ENCODE measurements at places on chromosomes 7 and 10. TPM values are rescaled to one million over a fixed set of nuclear protein-coding genes. Genes with fewer than 3 reads are reported as not detected.
A peak's percentile ranks its signal among the peaks of the same experiment; 100 is the strongest.

Gene EIF5AL1
- not detected for total RNA-seq

DNA sequence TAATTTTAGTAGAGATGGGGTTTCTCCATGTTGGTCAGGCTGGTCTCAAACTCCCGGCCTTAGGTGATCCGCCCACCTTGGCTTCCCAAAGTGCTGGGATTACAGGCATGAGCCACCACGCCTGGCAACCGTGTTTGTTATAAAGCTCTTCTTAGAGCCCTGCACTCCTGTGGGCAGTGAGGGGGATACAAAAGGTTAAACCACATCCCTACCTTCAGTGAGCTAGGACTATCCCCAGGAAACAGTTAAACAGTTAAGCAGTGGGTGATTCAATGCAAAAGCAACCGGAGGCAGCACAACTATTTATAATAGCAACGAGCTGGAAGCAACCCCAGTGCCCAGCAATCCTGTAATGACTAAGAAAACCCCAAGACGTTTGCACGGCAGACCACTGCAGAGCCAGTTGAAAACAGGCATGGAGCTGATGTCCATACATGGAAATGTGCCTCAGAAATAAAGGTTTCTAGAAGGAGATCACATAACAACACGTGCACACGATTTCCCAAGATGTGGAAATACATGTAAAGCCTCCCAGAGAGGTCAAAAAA lies 107.2 kb upstream of the LYZL2 start:
- DNase-seq = peak; percentile 90
- no peaks in the 10 kb centered on the region for H3K27me3 ChIP-seq
- H3K4me1 ChIP-seq = peaks cover 23% of the 10 kb centered on the region
- peak overlapping the region; percentile 96 for H3K27ac ChIP-seq
- H3K36me3 ChIP-seq = no peaks in the 10 kb centered on the region
- no peak overlapping the region for H3K4me3 ChIP-seq

DNA sequence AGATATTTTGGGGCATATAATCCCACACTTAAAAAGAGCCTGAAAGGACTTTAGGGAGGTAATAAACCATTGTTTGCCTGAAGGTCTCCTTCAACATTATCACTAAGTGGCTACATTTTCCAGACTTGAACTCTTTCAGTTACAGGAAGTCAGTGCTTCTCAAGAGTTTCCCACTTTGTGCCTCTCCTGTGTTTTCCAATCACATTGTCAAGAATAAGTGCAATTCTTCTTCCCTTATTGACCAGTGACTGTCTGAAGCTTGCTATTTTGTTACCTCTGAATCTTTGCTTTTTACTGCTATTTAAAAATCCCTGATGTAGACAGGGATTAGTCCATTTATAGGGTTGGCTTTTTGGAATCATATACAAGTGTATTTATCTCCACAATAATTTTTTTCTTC lies 346.7 kb upstream of the ANKRD30A start:
- H3K4me1 ChIP-seq = peaks cover 2% of the 10 kb centered on the region
- H3K36me3 ChIP-seq = no peaks in the 10 kb centered on the region
- no peak overlapping the region for H3K4me3 ChIP-seq
- H3K27me3 ChIP-seq = peaks cover 19% of the 10 kb centered on the region
- no peak overlapping the region for H3K27ac ChIP-seq

Gene SFTPD
- total RNA-seq = 0.60 TPM

- peaks cover 33% of the 10 kb centered on the region for H3K36me3 ChIP-seq
- H3K4me3 ChIP-seq = no peak overlapping the region
- H3K27me3 ChIP-seq = no peaks in the 10 kb centered on the region
- DNase-seq = no peak
- no peak overlapping the region for H3K27ac ChIP-seq
Measured at GRCh38 chr7:103113164-103113563, 35.7 kb downstream of the NAPEPLD start.

- no peaks in the 10 kb centered on the region for H3K36me3 ChIP-seq
- H3K4me1 ChIP-seq = no peaks in the 10 kb centered on the region
- no peak for DNase-seq
- H3K27ac ChIP-seq = no peak overlapping the region
- H3K4me3 ChIP-seq = no peak overlapping the region
- peaks cover 6% of the 10 kb centered on the region for H3K27me3 ChIP-seq
Measured at GRCh38 chr7:124060528-124060927, 27.7 kb upstream of the TMEM229A start.

DNA sequence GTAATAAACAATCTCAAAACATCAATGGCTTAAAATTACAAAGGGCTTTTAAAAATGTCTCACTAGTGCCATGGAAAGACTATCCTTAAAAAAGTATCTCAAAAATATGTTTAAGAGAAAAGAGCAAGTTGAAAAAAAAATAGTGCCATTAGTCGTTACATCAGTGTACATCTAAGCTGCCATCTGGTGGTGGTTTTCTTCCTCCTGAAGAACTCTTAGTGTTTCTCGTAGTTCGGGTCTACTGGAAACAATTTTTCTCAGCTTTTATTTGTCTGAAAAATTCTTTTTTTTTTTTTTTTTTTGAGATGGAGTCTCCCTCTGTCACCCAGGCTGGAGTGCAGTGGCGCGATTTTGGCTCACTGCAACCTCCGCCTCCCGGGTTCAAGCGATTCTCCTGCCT lies 5.9 kb upstream of the GARIN1A start:
- H3K4me3 ChIP-seq = no peak overlapping the region
- H3K27me3 ChIP-seq = no peaks in the 10 kb centered on the region
- DNase-seq = no peak
- H3K27ac ChIP-seq = no peak overlapping the region

DNA sequence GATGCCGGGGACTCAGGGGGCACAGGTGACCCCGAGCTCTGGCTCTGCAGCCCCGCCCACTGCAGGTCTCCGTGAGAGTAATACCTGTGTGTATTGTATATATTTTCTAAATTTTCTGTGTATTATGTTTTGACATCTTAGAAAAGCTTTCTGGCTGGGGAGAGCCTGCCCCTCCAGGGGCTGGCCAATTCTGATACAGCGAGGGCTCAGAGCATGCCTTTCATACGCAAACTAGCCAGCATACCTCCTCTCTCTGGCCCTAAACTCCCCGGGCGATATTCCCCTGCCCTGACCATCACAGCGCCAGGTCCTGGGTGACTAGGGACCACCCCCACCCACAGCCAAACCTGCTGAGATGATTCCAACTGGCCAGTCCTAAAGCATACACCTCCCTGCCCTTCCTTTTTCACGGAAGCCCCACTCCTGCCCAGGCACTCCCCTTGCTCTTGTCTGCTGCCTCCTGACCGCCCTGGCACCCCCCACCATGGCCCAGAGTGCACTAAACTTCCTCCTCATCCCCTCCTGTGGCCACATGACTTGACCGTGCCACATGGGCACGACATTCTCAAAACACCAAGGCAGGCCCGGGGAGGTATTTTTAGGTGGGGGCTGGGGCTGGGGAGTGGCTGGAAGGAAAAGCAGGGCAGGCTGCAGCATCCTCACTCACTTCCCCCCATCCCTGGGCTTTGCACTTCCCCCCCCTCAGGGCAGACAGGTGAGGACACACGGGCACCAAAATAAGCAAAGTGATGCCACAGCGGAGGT lies 61.5 kb downstream of the INSIG1 start:
- no peaks in the 10 kb centered on the region for H3K36me3 ChIP-seq
- no peak overlapping the region for H3K27ac ChIP-seq
- H3K27me3 ChIP-seq = peaks cover 52% of the 10 kb centered on the region
- no peaks in the 10 kb centered on the region for H3K4me1 ChIP-seq
- H3K4me3 ChIP-seq = no peak overlapping the region

- DNase-seq = no peak
- H3K4me1 ChIP-seq = no peaks in the 10 kb centered on the region
- H3K27me3 ChIP-seq = peaks cover 10% of the 10 kb centered on the region
- no peak overlapping the region for H3K4me3 ChIP-seq
- no peaks in the 10 kb centered on the region for H3K36me3 ChIP-seq
Measured at GRCh38 chr10:14697281-14697680, 77.4 kb downstream of the FAM107B start.

DNA sequence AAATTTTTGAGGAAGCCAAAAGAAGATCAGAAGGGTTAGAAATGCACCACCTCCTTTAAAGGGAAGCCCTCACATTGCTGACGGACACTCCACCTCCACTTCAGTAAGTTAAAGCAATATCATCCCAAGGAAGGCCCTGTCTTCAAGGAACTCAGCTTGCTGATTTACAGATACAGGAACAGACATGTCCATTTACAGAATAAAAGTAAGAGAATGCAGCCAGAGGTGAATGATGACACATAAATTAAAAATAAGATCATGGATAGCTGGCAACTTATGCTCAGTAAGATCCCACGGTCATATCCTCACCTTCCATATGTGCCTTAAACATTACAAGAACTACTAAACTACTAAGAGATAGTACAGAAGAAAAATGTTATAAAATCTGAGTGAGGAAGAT lies 20.4 kb downstream of the GRB10 start:
- H3K27ac ChIP-seq = no peak overlapping the region
- peaks cover 15% of the 10 kb centered on the region for H3K36me3 ChIP-seq
- H3K4me3 ChIP-seq = no peak overlapping the region
- H3K27me3 ChIP-seq = no peaks in the 10 kb centered on the region
- DNase-seq = no peak

GRCh38 chr7:113113912-113114311 lies 4.4 kb downstream of the SMIM30 start:
- no peak for DNase-seq
- no peak overlapping the region for H3K27ac ChIP-seq
- H3K36me3 ChIP-seq = peaks cover 14% of the 10 kb centered on the region
- H3K4me1 ChIP-seq = peaks cover 11% of the 10 kb centered on the region
- H3K4me3 ChIP-seq = no peak overlapping the region

DNA sequence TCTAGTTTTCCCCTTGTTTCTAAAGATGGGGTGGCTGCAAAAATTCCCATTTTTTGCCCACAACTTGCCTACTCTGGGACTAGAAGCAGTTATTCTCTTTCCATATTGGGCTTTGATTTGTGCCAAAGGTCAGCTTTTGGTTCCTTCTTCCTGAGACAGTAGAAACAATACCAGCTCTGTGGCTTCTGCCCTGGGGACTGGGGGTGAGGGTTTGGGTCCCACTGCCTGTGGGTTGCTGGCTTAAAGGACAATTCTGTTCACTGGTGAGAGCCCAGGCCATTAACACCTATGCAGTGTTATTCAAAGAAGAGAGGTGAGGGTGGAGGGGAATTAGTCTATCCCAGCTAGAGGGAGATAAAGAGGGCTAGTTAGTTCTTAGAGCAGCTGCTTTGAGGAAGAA lies 171.5 kb downstream of the CPEB3 start:
- H3K27ac ChIP-seq = no peak overlapping the region
- no peak for DNase-seq
- no peak overlapping the region for H3K4me3 ChIP-seq
- H3K27me3 ChIP-seq = no peaks in the 10 kb centered on the region
- peaks cover 25% of the 10 kb centered on the region for H3K4me1 ChIP-seq

DNA sequence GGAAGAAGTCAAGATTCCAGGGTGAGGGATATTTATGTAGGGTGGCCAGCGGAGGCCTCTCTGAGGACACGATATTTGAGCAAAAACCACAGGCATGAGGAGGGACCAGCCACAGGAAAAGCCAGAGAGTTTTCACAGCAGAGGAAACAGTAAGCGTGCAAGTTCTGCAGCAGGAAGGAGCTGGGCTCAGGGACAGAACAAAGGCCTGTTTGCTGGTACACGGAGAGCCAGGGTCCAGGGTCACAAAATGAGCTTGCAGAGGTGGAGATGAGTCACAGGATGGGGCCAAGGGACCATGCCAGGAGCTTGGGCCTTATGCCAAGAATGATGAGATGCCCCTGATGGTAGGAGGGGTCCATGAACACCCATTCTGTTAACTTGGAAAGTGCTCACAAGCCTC lies 283.5 kb downstream of the PLXNA4 start:
- DNase-seq = no peak
- peak overlapping the region; percentile 59 for H3K27ac ChIP-seq
- H3K36me3 ChIP-seq = peaks cover 15% of the 10 kb centered on the region
- H3K27me3 ChIP-seq = no peaks in the 10 kb centered on the region

Measured in osteocyte (in vitro differentiated cells).